ENCODE measurements at places on chromosomes 6 and 20. TPM values are rescaled to one million over a fixed set of nuclear protein-coding genes. Genes with fewer than 3 reads are reported as not detected.

The DNMT3B gene
- 13.9 TPM for total RNA-seq

- DNase-seq, result peak; percentile 42
Observed at GRCh38 chr6:154276810-154277628, 79.6 kb downstream of the IPCEF1 start.

DNA sequence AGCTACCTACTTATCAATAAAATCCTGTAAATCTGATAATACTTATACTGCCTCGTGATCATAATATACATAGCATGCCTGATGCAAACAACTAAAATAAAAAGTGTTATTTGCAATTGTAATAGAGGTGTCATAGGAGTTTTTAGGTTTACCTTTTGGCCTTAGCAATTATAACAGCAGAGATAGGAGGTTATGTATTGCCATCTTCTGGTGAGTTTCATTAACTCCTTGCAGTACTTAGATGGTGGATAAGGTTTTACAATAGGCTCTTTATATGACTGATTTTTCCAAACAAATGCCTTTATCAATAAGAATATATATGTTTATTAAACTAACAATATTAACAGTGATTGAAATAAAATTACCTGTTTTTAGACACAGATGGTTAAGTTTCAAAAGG, 27.8 kb upstream of the MYCT1 start:
- DNase-seq, result peak; percentile 5

GRCh38 chr6:47628448-47629272, 69.7 kb upstream of the ADGRF4 start:
- no peak for DNase-seq

GRCh38 chr6:12071064-12071615, 59.0 kb downstream of the HIVEP1 start:
- DNase-seq, result no peak

- DNase-seq, result no peak
Observed at GRCh38 chr6:36104836-36105235, 25.5 kb upstream of the MAPK13 start.

GRCh38 chr6:141309295-141309694, 823.4 kb upstream of the GJE1 start:
- DNase-seq, result peak; percentile 3

The ZC3H12D gene
- 2.7 TPM for total RNA-seq

The GSTA3 gene
- total RNA-seq, result not detected

The LPA gene
- not detected for total RNA-seq

The NT5E gene
- 6.4 TPM for total RNA-seq

GRCh38 chr6:146357578-146358430, 185.8 kb upstream of the RAB32 start:
- DNase-seq, result no peak

The PROKR2 gene
- not detected for total RNA-seq

- no peak for DNase-seq
Observed at GRCh38 chr6:62614442-62614841, 328.4 kb upstream of the KHDRBS2 start.

The GLP1R gene
- total RNA-seq, result not detected

- no peak for DNase-seq
Observed at GRCh38 chr6:118786596-118787453, 107.1 kb upstream of the ASF1A start.

The BFSP1 gene
- total RNA-seq, result 0.22 TPM

DNA sequence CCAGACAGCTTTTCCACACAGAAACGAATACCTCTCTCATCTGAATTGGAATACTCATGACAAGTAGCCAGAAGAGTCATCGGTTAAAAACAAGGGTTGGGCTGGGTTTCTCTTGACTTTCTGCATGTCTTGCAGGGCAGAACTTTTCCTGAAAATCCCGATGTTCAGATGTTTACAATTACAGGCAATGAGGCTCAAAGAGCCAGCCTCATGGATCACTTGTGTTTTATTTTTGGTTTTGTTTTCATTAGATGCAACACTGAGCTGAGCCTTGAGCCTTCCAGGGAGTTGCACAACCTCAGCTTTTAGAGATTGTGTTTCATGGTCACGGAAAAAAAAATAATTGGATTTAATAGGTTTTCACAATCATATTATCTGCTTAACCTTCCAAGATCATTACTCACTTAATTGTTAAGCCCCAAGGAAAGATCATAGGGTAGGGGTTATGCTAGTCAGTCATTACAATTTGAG, 288.1 kb upstream of the PRDM1 start:
- no peak for DNase-seq

The PRSS16 gene
- total RNA-seq, result not detected

The MMP24OS gene
- total RNA-seq, result 3.1 TPM

The TCF21 gene
- total RNA-seq, result not detected

The SPDEF gene
- not detected for total RNA-seq

DNA sequence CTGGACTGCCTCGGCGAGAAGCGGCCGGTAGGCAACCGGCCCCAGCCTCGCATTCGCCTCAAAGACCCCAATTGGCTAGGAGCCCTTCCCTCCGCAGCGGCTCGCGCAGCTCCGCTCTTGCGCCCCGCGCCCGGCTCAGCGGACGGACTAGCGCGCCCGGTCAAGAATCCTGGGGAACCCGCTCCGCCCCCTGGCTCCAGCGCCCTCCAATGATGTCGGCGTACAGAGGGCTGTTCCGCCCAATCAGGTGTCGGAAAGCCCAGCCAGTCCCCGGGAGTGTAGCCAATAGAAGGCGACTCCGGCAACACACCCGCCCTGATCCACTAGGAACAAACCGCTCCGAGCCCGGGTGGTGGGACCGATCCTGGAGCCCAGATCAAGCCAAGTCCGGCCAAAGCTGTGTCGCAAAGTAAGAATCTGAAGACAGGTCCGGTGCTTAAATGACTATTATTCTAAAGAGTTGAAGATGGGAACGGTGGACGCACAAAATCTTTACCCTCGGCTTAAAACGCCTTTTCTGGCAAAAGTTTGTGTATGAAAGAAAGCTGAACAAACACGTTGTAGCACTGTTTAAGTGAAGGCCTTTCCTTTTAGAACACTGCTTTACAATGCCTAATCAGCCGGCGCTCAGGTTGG, 132.2 kb downstream of the OGFRL1 start:
- no peak for DNase-seq

The MUC22 gene
- total RNA-seq, result not detected

- DNase-seq, result no peak
Observed at GRCh38 chr20:12824328-12825225, 184.2 kb upstream of the SPTLC3 start.

The BIRC7 gene
- total RNA-seq, result 0.27 TPM

DNA sequence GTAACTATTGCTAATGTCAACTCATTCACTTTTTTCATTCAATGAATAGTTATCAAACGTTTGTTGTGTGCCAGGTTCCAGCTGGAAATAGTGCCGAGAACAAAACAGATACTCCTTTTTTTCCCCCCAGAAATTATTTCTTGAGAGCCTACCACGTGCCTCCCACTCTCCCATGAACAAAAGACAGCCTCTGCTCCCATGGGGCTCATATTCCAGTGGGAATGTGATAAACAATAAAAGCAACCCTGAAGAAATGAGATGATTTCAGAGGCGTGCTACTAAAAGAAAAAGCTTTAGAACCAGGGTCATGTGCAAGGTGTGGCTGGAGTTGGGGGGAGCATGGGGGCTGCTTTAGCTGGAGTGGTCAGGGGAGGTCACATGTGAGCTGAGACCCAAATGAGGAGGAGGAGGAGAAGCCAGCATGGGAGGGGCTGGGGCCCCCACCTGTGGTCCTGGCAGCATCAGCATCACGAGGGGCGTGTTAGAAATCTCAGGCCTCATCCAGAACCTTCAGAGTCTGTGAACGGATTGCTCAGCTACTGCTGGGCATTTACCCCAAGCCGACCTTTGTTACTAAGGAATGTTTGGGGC, 157.4 kb downstream of the EYA2 start:
- DNase-seq, result no peak

- no peak for DNase-seq
Observed at GRCh38 chr6:36622901-36623546, 28.9 kb downstream of the SRSF3 start.

GRCh38 chr6:12353731-12354130, 63.6 kb downstream of the EDN1 start:
- DNase-seq, result no peak

The TNFRSF6B gene
- total RNA-seq, result not detected

- DNase-seq, result no peak
Observed at GRCh38 chr6:163645560-163645959, 231.0 kb downstream of the QKI start.

GRCh38 chr6:137202078-137202477, 17.1 kb downstream of the IFNGR1 start:
- DNase-seq, result no peak

DNA sequence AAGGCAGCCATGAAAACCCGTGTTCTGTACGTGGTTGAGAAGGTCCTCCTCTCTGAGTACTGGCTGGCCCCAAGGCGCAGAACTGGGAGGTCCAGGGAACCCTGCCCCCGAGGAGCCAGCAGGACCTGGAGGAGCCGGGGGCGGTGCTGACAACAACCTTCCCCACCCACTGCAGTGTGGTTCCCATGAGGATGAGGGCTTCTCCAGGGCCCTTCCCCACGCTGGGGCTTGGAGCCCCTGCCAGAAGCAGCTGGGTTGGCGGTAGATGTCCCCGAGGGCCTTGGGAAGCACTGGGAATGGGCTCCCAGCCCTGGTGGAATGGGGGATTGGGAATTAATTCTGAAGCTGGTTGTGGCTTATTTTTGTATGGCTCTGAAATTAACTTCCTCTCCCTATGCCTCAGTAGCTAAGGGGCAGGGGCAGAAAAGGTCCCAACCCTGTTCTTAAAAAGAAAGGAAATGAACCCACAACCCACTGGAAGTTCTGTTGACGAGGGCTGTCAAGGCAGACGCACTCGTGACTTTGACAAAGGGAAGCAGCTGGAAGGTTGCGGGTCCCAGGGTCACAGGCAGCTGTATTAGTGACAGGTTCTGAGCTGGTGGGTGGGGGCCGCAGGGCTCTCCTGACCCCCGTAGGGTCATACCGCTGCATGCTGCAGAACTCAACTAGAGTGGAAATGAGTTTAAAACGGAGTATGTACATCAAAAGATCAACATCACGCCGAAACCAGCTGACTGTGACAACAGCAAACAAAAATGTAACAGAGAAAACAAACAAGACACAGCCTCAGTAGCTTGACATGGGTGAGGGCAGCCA, 13.9 kb upstream of the HELZ2 start:
- DNase-seq, result no peak

GRCh38 chr6:44478158-44478557, 90.7 kb downstream of the CDC5L start:
- no peak for DNase-seq

All from HepG2 (cell line).